ENCODE measurements at places on chromosomes 5 and 9.

DNA sequence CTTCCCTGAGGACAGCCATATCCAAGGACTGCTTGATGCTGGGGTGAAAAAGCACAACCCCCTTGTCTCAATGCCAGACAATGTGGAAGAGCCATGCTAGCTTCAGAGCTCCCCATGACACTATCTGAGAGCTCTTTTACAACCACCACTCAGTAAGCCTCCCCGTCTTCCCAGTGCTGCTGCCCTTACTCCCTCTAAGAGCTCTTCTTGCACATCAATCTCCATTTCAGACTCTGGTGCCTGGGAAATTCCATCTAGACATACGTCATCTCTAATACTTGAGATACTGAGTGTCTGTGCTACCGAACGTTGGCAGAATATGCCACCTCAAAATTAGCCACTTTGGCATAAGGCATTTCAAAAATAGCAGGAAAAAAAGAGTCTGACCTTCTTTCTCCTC, 94.5 kb downstream of the EDIL3 start:
- no peak for DNase-seq

- no peak for DNase-seq
These were observed 4.3 kb upstream of the SLC22A5 start for GRCh38 chr5:132365213-132365612.

GRCh38 chr9:38380230-38380871, 12.2 kb upstream of the ALDH1B1 start:
- no peak for DNase-seq

- peak; percentile 60 for DNase-seq
These were observed 207.0 kb downstream of the MEF2C start for GRCh38 chr5:88675708-88676636.

DNA sequence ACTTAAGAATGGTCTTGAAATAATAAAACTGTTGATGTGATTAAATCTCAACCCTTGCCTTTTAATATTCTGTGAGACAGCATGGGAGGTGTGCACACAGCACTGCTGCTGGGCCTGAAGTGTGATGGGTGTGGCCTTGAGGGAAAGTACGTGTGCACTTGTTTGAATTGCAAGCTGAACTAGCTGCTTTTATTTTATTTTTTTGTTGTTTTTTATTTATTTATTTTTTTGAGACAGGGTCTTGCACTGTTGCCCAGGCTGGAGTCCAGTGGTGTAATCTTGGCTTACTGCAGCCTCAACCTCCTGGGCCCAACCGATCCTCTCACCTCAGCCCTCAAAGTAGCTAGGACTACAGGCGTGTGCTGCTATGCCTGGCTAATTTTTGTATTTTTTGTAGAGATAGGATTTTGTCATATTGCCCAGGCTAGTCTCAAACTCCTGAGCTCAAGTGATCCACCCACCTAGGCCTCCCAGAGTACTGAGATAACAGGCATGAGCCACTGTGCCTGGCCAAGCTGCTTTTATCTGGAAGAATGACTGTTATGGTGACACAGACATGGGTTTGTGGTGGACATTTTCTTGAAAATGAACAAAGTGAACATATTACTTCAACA, 58.9 kb downstream of the GPR107 start:
- no peak for DNase-seq

DNA sequence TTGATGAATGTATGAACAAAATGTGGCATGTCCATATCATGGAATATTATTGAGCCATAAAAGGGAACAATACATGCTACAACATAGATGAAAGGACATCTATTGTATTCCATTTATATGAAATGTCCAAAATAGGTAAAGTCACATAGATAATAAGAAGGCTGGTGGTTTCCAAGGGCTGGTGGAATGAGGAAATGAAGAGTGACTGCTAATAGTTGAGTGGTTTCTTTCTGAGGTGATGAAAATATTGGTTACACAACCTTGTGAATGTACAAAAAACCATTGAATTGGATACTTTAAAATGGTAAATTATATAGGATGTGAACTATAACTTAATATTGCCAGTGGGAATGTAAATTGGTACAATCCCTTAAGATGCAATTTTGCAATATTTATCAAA, 5.2 kb downstream of the ARSB start:
- peak; percentile 75 for DNase-seq

DNA sequence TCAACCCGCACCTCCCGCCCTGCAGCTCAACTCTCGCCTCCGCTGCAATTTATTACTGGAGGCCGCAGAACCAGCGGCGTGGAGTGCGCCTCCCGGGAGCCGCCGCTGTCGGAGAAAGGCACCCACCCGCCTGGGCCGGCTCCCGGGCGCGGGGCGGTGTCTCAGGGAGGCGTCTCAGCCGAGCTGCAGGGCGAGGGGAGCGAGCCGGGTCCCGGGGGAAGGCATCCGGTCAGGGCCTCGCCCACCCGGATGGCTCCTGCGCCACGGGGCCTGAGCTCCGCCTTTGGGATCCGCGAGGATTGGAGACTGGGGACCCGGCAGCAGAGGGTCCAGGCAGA, 32.9 kb downstream of the TSPAN17 start:
- DNase-seq: no peak
